ENCODE measurements at places on chromosomes 1 and 21.

- no peak for DNase-seq
Measured at GRCh38 chr1:114203595-114204128, 50.0 kb upstream of the SYT6 start.

DNA sequence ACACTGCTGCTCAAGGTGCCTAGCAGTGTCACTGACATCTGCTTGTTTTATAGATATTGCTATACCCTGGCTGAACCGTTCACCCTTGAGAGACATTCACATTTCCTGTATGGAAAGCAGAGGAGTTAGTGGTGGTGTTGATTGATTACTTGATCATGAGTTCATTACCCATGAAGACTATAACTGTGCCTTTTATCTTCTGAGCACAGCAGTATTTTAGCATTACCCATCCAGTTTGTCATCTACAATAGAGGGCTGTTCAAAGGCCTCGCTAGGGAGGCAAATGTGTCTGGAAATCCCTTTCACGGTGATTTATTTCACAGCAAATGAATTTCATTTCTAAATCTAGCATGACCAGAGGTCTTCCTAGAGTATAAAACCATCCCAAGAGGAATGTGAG lies 160.0 kb downstream of the DNM3 start:
- no peak for DNase-seq

DNA sequence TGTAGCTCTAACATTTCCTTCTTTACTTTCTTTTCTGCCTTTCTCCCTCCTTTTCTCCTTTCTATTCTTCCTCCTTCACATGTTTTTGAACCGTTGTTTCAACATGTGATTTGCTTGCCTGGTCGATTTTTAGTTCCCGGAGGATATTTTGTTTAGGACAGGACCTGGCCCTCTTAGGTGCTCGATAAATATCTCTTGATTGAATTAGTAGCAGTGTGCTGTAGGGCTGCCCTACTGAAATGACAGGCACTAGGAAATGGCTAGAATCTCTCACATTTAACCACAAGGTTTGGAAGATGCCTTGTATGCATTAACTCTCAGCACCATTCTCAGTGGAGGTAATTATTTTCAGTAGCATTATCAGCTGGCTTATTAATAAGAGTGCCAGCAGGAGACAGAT lies 305.6 kb downstream of the PAPPA2 start:
- DNase-seq, result no peak

DNA sequence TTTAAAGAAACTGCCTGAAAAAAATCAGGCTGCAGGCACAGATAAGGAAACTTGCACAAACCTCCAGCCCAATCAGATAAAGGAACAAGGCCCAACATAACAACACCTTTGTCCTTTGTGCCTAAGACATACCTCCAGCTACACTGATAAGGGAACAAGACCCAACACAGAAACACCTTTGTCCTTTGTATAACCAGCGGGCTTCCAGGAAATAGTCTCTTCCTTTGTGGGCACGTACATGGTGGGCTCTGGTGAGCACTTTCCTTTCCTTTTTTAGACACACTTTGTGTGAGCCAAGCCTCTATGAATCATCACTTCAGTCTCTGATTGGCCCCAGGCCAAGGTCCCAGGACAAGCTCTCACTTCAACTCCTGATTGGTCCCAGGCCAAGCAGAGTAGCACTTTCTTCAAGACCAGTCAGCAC lies 23.6 kb downstream of the ZNF670 start:
- no peak for DNase-seq

- no peak for DNase-seq
Measured at GRCh38 chr1:53666566-53666965, 72.4 kb downstream of the GLIS1 start.

DNA sequence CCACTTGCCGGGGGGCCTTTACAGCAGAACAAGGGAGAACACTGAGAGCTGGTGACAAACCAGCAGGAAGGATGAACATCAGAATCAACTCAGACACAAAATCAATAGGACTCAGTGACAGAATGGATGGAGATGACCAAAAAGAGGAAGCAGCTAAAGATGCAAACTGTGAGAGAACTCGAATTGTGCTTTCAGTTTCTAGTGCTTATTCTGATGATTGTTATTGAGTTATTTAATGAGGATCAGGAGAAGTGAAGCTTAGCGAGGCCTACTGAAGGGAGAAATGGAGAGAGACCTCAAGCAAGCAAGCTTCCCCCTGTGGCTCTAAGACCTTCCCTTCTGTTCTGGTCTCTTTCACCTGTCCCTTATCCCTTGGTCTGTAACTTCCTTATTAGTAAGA lies 30.3 kb upstream of the TMEM125 start:
- no peak for DNase-seq

GRCh38 chr1:228347181-228347580 lies 59.5 kb downstream of the TRIM11 start:
- no peak for DNase-seq

DNA sequence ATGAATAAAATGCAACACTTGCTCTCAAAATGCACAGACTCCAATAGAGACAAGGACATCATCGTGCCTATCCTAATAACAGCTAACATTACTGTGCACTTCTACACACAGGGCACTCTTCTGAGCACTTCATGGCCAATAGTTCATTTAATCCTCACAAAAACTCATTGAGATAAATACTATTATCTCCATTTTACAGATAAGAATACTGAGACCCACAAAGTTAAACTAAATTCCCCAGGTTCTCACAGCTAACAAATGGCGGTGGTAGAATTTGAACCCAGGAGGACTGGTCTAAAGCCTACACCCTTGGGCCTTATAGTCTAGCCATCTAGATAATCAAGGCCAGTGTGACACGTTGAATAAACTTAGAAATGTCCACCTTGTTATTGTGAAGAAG lies 328.6 kb downstream of the RRAGC start:
- no peak for DNase-seq

DNA sequence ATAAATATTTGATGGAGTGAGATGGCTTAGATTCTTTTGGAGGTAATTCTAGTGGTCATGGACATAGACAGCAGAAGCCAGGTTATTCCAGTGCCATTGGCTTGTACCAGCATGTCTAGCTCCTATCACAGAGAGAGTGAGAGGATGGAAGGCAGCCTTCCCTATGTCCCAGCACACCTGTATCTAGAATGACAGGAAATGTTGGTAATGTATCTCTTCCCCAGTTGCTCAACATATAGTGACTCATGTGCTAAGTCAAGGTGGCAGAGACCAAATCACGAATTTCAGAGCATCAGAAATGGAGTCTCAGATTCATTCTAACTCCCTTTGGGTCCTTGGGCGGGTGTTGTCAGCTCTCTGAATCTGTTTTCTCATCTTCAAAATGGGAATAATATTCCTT lies 28.4 kb downstream of the METTL13 start:
- DNase-seq, result no peak

Data from DMS153 (cell line).